ENCODE measurements at places on chromosomes 2 and 18.

DNA sequence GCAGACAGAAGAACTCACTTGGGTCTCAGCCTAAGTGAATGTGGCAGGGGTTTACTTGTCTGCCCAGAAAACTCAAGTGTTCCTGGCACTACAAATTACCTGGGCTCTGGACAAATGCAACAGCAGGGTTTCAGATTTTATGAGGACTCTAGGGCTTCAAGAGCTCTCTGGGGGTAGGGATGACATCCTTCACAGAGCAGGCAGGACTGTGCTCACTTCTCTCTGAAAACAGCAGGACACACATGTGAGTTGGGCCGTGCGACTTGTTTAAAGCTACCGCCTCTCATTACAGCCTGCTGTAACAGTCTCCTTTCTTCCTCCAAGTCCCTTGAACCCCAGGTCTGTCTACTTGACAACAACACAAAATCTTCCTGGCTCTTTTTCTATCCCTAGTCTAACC, 212.6 kb downstream of the EN1 start:
- no peak for DNase-seq

- no peak for DNase-seq
These were observed 71.6 kb downstream of the C2orf74 start for GRCh38 chr2:61233581-61233980.

DNA sequence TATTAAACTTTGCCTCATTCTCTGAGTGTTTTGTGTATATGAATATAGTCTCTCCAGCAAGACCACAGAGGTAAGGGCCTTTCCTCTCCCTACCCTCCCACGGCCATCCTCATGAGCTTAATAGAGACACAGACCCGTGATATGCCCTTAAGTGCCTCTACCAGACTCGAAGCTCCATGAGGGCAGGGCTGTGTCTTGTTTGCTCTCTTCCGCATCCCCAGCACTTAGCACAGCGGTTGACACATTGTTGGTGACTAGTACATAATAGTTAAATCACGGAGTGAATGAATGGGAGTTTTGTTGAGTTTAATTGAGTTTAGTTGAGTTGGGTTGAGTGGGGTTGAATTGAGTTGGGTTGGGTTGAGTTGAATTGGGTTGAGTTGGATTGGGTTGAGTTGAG, 122.3 kb downstream of the ZFP36L2 start:
- DNase-seq, result no peak

DNA sequence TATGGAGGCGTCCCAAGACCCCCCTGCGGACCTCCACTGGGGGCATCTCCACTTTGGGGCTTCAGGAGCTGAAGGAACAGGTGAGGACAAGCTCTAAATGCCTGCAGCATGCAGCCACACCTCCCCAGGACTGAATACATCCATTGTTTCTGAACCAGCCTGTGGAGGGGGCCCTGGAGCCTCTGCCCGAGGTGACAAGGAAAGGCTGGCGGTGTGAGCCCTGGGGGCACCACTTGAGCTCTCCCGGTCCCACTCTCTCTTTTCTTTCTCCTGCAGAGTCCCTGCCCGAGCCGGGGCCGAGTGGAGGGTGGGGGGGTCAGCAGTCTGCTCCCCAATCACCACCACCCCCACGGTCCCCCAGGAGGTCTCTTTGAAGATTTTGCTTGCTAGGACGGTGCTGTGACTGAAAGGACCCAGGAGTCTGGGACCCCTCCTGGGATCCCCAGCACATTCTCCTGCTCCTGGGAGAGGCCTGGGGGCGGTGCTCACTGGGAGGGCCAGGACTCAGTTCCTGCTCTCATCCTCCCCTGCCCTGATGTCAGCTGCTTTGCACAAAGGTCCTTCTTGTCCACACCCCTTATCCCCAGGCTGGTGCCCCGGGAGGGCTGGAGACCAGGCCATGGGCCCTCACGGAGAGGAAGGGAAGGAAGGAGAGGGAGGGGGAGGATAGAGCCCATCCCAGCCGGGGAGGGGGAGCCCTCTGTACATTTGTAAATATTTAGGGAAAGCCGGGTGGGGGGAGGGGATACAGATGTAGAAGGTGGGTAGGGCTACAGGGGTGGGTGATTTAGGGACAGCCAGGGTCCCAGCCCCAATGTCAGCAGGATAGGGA, 5.7 kb downstream of the CHPF start:
- no peak for DNase-seq

- no peak for DNase-seq
These were observed 482.0 kb upstream of the DCC start for GRCh38 chr18:51857989-51858388.
